ENCODE measurements at places on chromosomes 7 and 10.

- DNase-seq, result peak; percentile 92
- peaks cover 12% of the 10 kb centered on the region for H3K27me3 ChIP-seq
- H3K36me3 ChIP-seq, result peaks cover 3% of the 10 kb centered on the region
- H3K27ac ChIP-seq, result peak overlapping the region; percentile 94
- H3K4me3 ChIP-seq, result peak overlapping the region; percentile 71
Measured at GRCh38 chr7:155205368-155206317, 92.0 kb upstream of the INSIG1 start.

GRCh38 chr7:24946467-24946866 is 33.5 kb downstream of the OSBPL3 start:
- no peak overlapping the region for H3K27ac ChIP-seq
- no peak overlapping the region for H3K4me3 ChIP-seq
- peaks cover 14% of the 10 kb centered on the region for H3K36me3 ChIP-seq
- peaks cover 26% of the 10 kb centered on the region for H3K4me1 ChIP-seq
- DNase-seq, result no peak

DNA sequence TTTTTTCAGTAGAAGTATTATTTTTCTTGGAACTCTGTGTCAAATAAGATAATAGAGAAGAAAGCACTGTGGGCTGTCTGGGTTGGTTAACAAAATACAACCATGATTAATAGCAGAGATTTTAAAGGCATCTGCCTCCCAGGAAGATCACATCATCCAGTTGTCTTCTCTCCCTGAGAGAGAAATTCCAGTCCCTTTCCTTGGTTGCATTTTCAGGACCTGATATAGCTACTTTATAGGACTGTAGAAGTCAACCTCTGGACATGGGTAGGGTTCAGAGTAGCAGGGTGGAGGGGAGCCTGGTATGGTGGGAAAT is 309.9 kb upstream of the IGFBP3 start:
- H3K27me3 ChIP-seq, result no peaks in the 10 kb centered on the region
- H3K4me1 ChIP-seq, result no peaks in the 10 kb centered on the region
- H3K4me3 ChIP-seq, result no peak overlapping the region

- H3K27me3 ChIP-seq, result no peaks in the 10 kb centered on the region
- no peak overlapping the region for H3K4me3 ChIP-seq
- H3K27ac ChIP-seq, result no peak overlapping the region
- no peaks in the 10 kb centered on the region for H3K4me1 ChIP-seq
- H3K36me3 ChIP-seq, result no peaks in the 10 kb centered on the region
- DNase-seq, result no peak
Measured at GRCh38 chr7:69813637-69814240, 215.5 kb downstream of the AUTS2 start.

Data from activated naive CD4-positive, alpha-beta T cell treated with anti-CD3 and anti-CD28 coated beads, Interleukin-2, amount 10 ng/mL, durations not matched to agents 7 days and 5 days (primary cell).